Cortex of kidney (tissue), 1 donor: ENCODE measurements at places on chromosomes 13 and 19.

- no peak for DNase-seq
Measured at GRCh38 chr13:40388617-40389016, 277.8 kb downstream of the FOXO1 start.

DNA sequence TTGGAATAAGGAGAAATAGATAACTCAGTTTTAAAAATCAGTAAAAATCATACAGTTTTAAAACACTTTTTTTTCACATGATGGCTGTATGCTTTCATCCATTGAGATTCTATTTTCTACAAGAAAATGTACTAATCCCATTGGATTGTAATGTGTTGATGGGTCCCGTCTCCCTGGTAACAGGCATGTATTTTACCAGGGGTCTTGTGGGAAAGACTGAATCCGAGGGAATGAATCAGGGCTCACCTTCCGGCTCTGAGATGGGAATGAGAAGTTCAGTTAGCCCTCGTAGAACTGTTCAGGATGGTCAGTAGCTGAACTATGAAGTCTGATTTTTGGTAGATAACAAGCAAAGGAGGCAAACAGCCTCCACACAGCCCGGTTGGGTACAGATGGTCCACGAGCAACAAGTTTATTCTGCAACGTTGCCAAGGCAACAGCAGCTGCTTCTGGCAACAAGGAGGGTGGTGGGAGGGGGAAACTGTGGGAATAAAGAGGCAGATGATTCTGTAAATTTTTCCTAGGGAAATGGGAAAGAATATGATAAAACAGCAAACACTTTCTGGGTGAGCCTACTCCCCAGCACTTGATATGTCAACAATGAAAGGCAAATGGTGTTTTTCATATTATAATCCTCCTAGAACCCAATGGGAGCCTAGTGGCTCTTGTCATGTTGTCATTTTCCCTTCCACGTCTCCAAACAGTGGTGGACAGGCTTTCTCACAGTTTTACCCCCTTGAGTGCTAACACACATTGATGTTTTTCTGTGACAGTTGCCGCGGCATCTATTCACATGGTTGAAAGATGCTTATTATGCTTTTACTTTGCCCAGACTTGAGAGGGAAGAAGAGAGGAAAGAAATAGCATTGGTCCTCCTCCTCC, 12.4 kb upstream of the SIAH3 start:
- DNase-seq: no peak

DNA sequence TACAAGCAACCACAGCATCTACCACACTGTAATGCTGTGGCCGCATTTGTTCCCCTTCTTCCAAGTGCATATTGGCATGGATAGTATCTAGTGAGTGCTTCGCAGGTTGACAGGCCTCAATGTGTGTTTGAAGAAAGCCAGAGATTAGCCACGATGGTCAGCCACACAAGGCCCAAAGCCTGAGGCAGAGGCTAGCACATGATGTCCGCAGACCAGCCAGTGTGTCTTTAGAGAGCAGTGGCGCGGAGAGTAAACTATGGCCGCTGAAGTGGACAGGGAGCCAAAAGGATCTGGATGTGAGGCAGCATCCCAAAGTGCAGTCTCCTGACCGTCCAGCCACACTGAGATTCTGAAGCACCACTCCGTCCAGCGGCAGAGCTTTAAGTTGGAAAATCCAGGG, 36.0 kb downstream of the BRD4 start:
- DNase-seq: no peak

GRCh38 chr19:54152878-54153524, 6.5 kb downstream of the LENG1 start:
- no peak for DNase-seq

GRCh38 chr19:8113017-8113416, 36.4 kb downstream of the FBN3 start:
- DNase-seq: no peak

DNA sequence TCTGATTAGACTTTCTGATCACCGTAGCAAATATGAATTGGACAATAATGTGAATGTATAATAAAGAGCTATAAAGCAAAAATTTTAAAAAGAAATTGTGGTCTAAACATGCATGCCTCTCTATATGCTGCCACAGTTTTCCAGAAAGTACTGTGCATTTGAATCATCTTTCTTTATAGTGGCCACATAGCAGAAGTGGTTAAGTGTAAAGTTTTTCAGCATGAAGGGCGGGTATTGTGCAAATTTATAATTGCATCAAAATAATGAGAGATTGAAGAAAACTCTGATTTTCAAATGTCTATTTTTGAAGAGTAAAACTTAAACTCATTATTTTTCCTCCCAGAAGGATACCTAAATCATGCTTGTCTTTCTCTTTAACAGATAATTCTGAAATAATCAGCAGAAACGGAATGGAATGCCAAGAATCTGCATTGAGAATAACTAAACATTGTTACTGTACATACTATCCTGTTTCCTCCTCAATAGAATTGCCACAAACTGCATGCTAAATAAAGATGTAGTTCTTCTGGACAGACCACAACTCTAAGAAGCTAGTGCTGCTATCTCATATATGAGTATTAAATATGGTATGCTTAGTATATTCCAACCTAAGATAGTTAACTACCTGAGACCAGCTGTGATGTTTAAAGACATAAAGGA, 42.9 kb upstream of the RAP2A start:
- DNase-seq: no peak

- DNase-seq: no peak
Measured at GRCh38 chr19:18198374-18198773, 5.4 kb downstream of the MPV17L2 start.

DNA sequence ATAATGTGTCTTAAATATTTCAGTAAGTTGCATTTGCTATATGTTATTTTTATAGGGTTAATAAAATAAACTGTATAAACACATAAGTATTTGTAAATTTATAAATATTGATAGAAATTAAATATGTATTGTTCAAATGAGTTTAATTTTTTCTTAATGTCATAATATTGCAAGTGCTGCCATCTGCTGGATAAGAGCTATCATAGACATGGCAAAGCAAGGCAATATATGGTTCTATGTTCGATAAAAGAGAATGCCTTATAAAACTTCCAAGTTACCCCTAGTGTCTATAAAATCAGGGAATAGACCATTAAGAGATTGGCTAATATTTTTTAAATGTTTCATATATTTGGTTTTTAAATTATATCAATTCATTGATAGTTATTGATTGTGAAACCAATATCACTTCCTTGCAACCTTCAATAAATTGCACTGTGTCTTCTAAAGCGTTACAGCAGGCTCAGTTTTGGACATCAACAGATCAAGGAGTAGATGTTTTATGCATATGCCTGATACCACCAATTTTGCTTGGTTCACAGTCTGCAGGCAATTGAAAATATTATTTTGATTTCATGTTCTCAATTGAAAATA, 29.0 kb upstream of the SLITRK6 start:
- DNase-seq: no peak

GRCh38 chr13:52127783-52128702, 830 bp downstream of the NEK5 start:
- DNase-seq: no peak

- no peak for DNase-seq
Measured at GRCh38 chr13:42525035-42525504, 48.9 kb upstream of the TNFSF11 start.

- no peak for DNase-seq
Measured at GRCh38 chr13:30856005-30856790, 49.9 kb upstream of the MEDAG start.

GRCh38 chr13:23859455-23859854, 29.7 kb downstream of the MIPEP start:
- no peak for DNase-seq

DNA sequence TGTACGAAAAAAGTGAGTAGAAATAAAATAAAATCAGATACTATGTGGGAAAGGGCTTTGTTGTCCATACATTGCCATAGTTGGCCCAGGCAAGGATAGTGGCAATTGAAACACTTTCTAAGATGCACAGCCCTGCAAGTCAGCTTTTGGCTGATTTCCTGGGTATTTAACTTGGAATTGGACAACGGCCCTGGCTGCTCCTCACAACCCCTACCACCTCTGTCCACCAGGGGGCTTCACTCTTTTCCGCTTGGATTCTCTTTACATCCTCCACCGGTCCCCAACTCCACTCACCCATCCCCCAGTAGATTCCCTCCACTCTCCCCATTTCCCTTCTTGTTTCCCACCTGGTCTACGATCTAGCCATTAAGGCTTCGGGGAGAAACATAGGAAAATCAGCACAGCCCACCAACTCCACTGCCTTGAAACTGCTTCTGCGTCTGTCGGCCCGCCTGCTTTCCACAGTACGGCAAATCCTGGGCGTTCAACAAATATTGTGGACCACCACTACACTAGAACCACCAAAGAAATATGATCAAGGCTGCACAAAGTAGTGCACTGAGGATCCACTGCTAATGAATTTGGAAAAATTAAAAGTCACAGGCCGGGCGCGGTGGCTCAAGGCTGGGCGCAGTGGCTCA, 48.6 kb upstream of the GTF3A start:
- DNase-seq: no peak

- DNase-seq: no peak
Measured at GRCh38 chr19:4327252-4327876, 11.3 kb downstream of the STAP2 start.

DNA sequence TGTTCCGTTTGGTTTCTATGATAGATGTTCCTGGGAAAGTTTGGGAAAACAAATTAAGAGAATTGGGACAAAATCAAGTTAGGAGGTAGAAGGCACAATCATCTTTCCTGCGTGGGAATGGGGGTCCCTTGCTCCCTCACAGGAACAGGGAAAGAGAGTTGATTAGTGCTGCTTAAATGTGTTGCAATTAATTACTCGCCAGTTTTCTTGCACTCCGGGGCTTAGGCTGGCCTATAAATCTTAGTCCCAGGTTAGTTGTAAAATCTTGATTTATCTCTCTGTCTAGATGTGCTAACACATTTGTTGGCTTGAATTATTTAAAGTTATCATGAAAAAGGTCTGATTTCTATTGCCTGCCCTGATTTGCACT, 10.1 kb downstream of the B3GLCT start:
- no peak for DNase-seq

DNA sequence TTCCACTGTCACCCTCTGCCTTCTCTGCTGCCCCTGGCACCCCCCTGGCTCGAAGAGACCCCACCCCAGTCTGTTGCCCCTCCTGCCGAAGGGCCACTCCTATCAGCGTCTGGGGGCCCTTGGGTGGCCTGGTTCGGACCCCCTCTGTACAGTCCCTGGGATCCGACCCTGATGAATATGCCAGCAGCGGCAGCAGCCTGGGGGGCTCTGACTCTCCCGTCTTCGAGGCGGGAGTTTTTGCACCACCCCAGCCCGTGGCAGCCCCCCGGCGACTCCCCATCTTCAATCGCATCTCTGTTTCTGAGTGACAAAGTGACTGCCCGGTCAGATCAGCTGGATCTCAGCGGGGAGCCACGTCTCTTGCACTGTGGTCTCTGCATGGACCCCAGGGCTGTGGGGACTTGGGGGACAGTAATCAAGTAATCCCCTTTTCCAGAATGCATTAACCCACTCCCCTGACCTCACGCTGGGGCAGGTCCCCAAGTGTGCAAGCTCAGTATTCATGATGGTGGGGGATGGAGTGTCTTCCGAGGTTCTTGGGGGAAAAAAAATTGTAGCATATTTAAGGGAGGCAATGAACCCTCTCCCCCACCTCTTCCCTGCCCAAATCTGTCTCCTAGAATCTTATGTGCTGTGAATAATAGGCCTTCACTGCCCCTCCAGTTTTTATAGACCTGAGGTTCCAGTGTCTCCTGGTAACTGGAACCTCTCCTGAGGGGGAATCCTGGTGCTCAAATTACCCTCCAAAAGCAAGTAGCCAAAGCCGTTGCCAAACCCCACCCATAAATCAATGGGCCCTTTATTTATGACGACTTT, 2.0 kb downstream of the ZFP36 start:
- no peak for DNase-seq

DNA sequence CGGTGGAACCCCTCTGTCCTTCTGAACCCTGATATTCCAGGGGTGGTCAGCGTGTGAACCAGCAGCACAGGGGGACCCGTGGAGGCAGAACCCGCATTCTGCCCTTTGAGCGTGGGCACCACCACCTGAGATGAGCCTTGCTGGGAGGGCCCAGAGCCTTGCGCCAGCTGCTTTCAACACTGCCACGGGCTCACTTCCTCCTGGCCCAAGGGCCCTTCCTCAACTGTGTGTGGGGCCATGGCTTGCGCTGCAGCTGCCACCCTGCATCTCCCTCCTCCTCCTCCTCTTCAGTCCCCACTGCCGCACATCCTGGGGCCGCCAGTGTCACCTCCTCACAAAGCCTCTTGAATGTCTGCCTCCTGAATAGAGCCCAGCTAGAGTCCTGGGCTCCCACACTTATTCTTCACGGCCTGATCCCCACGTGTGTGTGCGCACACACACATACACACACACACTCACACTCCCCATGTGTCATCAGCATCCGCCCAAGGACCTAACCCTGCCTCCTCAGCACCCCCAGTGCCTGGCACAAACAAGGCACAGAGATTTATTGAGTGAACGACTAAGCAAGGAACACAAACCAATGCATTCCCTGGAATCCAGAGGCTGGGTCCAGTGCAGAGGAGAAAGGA, 26.9 kb upstream of the TMEM160 start:
- DNase-seq: no peak

DNA sequence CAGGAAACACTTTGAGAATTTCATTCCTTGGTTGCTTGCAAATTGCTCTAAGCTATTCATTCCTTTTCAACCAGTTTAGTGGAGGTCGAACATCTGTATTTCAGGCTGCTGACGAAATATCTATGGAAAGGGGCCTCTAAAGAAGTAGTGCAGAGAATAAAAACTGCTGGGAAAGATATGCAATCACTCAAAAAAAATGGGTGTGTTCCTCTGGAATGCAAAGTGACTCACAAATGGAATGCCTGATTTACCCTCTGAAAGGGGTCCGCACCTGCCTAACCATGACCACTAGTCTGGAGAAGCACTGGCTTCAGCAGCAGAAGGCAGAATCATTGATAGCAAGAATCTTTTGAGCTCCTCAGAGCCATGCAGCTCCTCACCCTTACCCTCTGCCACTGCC, 129.4 kb downstream of the PCDH9 start:
- DNase-seq: no peak

- no peak for DNase-seq
Measured at GRCh38 chr13:111288276-111288675, 32.2 kb upstream of the TEX29 start.

DNA sequence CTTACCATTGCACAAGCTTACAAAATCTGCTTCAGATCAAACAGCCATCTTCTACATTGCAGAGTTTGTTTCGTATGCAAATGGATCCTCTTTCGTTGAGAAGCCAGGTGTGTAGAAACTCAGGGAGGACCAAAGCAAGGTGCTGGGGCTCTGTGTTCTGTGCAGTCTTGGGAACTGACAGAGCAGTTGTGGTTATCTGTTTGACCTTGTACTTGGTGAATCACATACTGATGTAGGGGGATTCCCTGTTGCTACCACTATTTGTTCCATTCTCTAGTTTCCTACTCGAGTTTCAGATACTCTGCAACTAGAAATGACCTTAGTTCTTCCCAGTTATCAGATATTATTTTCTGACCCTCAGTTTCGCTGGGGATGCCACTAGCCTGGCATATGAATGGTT, 95.2 kb upstream of the CLDN10 start:
- DNase-seq: no peak

DNA sequence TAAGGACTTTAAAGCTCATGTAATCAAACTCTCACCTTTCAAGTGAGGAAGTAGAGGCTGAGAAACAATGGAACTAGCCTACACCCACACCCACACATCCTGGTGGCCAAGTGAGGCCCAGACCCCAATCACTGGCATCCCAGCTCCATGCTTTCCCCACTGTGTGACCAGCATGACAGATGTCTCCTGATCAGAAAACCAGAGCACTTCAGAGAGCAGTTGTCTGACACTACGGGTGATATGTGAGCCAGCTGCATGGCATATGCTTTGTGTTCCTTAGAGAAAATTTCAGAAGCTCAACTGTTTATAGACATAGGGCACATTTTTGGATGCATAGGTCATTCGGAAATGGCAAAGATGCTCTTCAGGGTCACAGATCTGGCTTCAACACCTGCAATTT, 315.2 kb downstream of the NDFIP2 start:
- no peak for DNase-seq
